Osteoblast (primary cell): ENCODE measurements at places on chromosomes 7 and 10. TPM values are rescaled to one million over a fixed set of nuclear protein-coding genes. Genes with fewer than 3 reads are reported as not detected.
A peak's percentile ranks its signal among the peaks of the same experiment; 100 is the strongest.

- DNase-seq = no peak
Measured at GRCh38 chr10:48777110-48777509, 92.4 kb downstream of the WDFY4 start.

AP5Z1 gene
- 63.9 and 73.1 TPM in 2 replicates for total RNA-seq

DEPP1 gene
- 43.6 and 87.6 TPM in 2 replicates for total RNA-seq

GRCh38 chr7:43769281-43769680, 10.8 kb downstream of the BLVRA start:
- no peak for DNase-seq

GRCh38 chr7:55457801-55458200, 92.7 kb downstream of the LANCL2 start:
- DNase-seq = no peak

- DNase-seq = no peak
Measured at GRCh38 chr7:133699386-133699785, 427.8 kb upstream of the LRGUK start.

DNA sequence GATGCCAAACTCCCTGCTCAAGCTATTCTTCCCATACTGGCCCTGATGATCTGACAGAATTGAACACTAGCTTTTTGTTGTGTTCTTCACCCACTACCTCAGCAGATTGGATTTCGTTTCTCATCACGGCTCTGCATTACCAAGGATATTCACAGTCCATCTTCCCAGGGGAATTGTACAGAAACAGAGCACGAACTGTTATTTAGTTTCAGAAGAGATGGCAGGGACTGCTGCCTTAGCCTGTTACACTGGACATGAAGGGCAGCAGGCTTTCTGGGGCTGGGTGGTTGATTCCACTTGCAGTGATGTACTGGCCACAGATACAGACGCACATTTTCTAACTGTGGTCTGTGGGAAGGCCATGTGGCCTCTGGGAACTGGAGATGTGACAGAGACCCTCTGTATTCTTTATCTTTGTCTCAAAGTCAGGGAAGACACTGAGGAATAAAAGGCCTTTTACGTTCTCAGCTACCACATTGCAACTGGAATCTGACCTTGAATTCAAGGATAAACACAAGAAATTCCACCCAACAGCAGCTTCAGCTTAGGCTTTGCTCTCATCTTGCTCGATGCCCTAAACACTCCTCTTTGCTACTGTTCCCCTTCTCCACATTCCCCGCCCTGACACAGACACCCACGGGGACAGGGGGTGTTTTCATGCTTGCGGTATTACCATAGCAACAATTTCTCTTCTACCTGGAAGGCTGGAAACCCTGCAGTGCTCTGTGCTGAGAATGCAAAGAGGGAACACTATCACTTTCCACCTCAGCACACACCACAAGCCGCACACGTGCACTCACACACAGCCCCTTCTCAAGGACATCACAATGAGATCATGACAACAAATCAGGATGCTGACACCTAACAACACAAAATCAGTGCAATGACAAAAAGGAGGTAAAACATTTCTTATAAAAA, 81.7 kb downstream of the RNF216 start:
- peak; percentile 60 for DNase-seq

- no peak for DNase-seq
Measured at GRCh38 chr10:58065529-58065815, 202.2 kb downstream of the IPMK start.

DNA sequence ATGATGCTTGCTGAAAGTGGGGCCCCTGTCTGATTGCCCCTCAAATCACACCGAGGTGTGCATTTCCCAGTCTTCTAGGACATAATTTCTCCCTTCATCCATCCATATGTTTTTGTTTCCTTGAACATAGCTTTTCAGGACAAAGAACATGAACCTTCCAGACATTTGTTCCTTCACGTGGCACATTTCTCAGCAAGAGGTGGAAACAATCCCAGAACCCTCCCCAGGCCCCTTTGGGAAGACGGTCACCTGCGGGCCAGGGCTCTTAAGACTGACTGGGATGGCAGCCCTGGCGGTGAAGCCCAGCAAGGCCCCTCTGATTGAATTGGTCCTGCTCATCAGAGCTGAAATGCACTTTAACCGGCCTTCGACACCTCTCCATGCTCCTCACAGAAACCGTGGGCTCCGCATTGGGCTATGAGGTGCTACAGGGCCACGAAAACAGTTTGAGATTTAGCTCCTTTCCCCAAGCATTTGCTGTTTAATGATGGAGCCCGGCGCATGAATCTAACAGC, 522.5 kb upstream of the DPP6 start:
- no peak for DNase-seq

GRCh38 chr10:72692994-72693781, 1.2 kb downstream of the MCU start:
- no peak for DNase-seq

DNA sequence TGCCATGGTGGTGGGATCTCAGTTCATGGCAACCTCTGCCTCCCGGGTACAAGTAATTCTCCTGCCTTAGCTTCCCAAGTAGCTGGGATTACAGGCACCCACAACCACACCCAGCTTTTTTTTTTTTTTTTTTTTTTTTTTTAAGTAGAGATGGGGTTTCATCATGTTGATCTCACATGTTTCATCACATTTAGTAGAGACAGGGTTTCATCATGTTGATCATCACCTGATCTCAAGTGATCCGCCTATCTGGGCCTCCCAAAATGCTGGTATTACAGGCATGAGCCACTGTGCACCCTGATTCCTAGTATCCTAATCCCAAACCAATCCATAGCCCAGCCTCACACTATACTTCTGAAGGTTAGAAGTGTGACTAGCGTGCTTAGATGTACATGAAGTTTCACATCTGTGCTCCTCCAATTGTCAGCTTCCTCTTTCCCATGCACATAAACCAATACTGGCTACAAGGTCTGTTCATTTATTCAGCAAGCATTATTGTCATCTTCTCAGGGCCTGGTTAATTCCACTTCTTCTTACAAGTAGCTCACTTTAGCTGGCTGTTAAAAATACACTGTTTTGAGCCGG, 6.8 kb upstream of the NAT16 start:
- no peak for DNase-seq

MSMB gene
- total RNA-seq = not detected in 2 replicates

PRLHR gene
- not detected in 2 replicates for total RNA-seq

SNX10 gene
- total RNA-seq = 0.72 and 1.2 TPM in 2 replicates

FAM221A gene
- 0.72 and 1.8 TPM in 2 replicates for total RNA-seq

MYO3A gene
- not detected in 2 replicates for total RNA-seq

- DNase-seq = no peak
Measured at GRCh38 chr10:61682323-61682722, 19.6 kb downstream of the CABCOCO1 start.

DNA sequence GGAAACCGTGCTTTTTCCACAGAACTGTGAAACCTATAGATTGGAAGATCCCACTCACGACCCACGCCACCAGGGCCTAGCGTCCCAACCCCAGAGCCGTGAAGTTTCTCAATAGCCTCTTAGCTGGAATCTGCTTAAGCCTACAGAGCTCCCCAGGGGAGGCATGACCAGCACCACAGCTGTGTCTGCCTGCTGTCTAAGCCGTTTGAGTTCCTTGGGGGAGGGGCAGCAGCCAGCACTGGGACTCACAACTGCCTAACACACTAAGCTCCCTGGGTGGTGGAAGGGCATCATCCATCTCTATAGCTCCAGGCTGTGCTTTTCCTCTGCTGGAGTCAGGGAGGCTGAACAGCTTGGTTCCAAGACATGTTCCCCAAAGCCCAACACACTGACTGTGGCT, 26.0 kb upstream of the TMEM140 start:
- DNase-seq = no peak

TMEM176B gene
- total RNA-seq = 0.72 TPM in 1 of 2 replicates, not detected in the other

GRCh38 chr10:48609441-48609840, 4.6 kb upstream of the ARHGAP22 start:
- DNase-seq = peak; percentile 62

KLF14 gene
- not detected in 2 replicates for total RNA-seq

GPR37 gene
- total RNA-seq = under 0.01 and 0.29 TPM in 2 replicates

- DNase-seq = no peak
Measured at GRCh38 chr10:13820964-13821337, 234.2 kb downstream of the PRPF18 start.

- DNase-seq = no peak
Measured at GRCh38 chr7:50477640-50478039, 27.5 kb upstream of the FIGNL1 start.

GRCh38 chr10:33027088-33027487, 69.1 kb upstream of the ITGB1 start:
- no peak for DNase-seq

SMKR1 gene
- total RNA-seq = 0.72 and 0.88 TPM in 2 replicates

GJD4 gene
- under 0.01 TPM in 1 of 2 replicates, not detected in the other for total RNA-seq

DNA sequence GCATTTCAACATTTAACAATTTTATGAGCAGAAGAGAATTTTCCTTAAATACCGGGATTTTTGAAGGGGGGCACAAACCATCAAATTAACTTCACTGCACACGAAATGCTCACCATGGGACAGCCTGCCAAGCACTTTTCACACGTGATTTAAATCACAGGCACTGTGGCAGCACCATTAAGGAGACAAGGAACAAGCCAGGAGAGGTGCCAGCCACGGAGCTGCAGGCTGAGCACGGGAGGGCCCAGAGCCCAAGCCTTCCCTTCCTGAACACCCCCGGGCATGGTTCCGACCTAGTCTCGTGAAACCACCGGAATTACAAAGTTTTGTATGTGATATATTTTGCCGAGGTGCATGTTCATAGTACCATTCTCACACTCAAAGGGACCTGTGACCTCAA, 13.4 kb downstream of the PITRM1 start:
- DNase-seq = no peak

- DNase-seq = peak; percentile 66
Measured at GRCh38 chr7:128922496-128923410, 12.2 kb upstream of the KCP start.

DNA sequence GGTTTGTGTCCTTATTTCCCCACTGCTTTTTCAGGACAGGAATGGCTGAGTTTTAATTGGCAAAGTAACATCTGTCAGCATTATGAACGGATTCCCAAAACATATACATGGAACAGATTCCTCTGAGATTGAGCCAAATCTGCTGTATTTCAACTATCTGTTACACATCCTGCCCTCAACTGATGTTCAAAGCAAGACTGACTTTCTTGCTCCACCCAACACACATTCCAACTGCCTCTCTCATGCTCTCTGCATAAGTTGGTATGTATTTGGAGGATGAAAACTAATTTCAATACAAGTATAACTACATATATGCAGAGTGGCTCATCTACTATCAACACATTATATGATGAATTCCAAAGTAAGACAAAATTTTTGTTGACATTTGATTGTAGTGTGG, 342.2 kb downstream of the GATA3 start:
- DNase-seq = no peak

DNA sequence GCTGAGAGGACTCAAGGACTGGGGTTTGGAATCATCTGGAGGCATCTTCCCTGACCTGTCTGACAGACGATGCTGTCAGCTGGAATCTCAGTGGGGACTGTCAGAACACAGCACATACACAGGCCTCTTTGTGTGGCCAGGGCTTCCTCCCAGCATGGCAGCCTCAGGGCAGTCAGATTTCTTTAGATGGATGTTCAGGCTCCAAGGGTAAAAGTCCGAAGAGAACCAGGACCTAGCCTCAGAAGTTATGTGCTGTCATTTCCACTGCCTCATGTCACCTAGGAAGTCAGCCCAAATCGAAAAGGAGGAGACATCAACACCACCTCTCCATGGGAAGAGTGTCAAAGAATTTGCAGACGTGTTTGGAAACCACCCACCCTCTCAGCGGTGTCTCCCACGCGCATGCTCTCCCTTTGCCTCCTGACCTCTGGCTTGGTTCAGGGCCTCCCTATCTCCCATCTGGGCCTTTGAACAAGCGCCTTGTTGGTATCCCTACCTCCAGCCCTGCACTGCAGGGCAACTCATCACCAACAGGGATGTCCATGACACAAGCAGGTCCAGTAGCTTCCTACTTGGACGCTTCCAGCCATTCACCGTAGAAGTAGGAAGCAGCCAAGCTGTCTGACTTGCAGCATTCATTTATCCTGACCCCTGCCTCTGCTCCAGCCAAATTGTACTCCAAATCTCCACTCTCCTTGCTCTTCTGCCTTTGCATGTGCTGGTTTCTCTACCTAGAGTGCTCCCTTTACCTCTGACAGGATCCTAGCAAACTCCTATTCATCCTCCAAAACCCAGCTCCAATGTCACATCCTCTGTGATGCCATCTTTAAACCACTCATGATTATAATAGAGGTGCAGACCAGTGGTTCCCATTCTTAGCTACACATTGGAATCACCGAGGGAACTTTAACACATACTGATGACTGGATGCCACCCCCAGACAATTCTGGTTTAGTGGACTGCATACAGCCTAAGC, 121.6 kb downstream of the OAT start:
- peak; percentile 71 for DNase-seq

- no peak for DNase-seq
Measured at GRCh38 chr10:11328264-11329061, 283.0 kb downstream of the USP6NL start.

- no peak for DNase-seq
Measured at GRCh38 chr10:12729885-12730284, 271.6 kb downstream of the CCDC3 start.

- DNase-seq = peak; percentile 62
Measured at GRCh38 chr7:18762189-18762588, 266.6 kb downstream of the HDAC9 start.

CHRM2 gene
- total RNA-seq = under 0.01 and 1.2 TPM in 2 replicates

GRCh38 chr7:80348223-80348622, 163.6 kb downstream of the GNAT3 start:
- no peak for DNase-seq

DNA sequence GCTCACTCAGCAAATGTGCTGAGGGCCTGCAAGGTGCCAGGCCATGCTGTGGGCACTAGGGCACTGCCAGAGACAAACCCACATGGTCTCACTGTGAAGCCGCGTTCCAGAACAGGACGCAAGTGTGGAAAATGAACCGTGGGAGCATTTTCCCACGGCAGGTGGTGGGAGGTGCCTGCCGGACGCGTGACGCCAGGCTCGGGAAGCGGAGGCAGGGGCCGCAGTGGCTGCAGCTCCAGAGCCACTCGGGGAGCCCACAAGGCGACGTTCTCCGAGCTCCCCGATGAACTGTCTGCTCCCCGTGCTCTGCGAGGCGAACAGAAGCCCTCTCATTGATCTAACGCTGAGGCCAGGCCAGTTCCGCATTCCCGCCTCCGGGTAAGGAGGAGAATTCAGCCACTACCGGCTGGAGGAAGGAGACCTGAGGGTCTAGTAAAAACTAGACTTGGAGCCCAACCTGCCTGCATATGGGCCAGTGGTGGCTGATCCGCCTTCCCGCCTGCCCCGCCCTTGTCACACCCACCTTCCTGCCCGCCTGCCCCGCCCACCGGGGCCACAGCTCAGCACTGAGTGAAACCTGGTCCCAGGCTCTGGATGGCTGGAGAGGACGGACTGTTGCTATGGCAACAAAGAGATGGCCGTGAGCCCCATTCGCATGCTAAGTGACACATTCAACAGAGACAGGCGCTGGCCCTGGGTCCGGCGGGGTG, 13.1 kb downstream of the ADGRA1 start:
- no peak for DNase-seq

RRP12 gene
- total RNA-seq = 15.0 and 15.9 TPM in 2 replicates

PTTG1IP2 gene
- total RNA-seq = not detected in 2 replicates

MEST gene
- total RNA-seq = 330 and 347 TPM in 2 replicates

TAS2R41 gene
- total RNA-seq = not detected in 2 replicates
